KBM-7 (cell line): ENCODE measurements at places on chromosomes 1 and 21.
A peak's percentile ranks its signal among the peaks of the same experiment; 100 is the strongest.

DNA sequence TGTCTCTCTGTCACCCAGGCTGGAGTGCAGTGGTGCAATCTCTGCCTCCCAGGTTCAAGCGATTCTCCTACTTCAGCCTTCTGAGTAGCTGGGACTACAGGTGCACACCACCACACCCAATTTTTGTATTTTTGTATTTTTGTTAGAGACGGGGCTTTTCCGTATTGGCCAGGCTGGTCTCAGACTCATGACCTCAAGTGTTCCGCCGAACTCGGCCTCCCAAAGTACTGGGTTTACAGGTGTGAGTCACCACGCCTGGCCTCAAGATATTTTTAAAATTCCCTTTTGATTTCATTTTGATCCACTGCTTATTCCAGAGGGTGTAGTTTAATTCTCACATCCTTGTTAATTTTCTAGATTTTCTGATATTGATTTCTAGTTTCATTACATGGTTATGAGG, 3.8 kb downstream of the IFI44L start:
- no peak for DNase-seq

DNA sequence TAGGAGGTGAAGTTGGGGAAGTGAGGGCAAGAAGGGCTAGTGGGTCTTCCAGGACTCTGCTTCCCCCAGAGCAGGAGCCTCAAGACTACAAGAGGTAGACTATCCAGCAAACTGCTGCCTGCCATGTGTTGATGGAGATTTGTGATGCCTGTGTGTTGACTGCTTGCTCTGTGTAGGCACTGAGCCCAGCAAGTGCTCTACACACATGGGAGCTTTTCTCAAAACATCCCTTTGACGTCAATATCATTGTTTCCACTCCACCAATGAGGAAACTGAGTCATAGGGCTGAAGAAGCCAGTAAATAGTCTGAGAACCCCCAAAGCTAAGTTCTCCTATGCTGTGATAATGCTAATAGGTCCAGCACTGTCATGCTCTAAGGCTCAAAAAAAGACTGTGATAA, 207.2 kb upstream of the NFIA start:
- DNase-seq, result no peak

GRCh38 chr1:232305050-232305449, 324.9 kb downstream of the SIPA1L2 start:
- no peak for DNase-seq

GRCh38 chr1:76128096-76128495, 53.5 kb downstream of the ST6GALNAC3 start:
- DNase-seq, result no peak

DNA sequence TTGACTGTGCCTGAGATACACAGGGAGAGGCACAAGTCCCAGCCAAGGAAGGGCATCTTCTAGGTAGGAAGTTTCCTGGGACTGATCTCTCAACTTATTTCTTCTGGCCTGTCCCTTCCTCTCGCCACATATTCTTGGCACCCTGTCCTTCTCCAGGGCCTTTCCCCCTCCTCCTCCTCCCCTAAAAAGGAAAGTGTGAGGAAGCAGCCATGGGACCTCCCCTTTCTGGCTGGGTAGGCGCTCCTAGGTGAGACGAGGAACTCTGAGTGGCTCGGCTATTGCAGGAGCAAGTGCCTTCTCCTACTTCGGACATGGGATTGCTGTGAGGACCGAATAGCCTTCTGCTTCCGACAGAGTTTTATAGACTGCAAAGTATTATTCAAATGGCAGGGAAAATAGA, 15.5 kb upstream of the MTARC2 start:
- no peak for DNase-seq

DNA sequence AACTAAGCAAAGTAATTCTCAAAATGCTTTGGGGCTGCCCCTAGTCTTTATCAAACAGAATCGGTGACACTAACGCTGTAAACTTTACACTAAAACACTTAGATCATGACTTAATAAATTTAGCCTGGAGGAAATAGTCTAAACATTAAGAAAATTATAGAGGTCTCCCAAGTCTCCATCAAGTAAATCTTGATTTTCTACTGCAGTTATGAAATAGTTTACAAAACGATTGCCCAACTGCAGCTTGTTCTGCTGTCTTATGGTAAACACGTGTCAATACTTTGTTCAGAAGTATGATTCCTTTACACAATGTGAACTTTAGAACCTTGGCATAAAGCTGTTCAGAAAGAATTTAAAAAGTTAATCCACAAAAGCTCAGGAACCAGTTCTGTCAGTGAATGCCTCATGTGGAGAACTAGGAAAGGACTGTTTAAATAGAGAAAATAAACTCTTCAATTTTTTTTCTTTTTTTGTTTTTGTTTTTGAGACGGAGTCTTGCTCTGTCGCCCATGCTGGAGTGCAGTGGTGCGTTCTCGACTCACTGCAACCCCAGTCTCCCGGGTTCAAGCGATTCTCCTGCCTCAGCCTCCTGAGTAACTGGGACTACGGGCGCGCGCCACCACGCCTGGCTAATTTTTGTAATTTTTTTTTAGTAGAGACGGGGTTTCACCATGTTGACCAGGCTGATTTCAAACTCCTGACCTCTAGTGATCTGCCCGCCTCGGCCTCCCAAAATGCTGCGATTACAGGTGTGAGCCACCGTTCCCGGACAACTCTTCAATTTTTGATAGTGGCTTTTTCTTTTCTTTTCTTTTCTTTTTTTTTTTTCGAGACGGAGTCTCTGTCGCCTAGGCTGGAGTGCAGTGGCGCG, 1.6 kb downstream of the DDI2 start:
- peak; percentile 28 for DNase-seq

- DNase-seq, result peak; percentile 39
Measured at GRCh38 chr1:226627924-226628611, 79.5 kb downstream of the STUM start.

DNA sequence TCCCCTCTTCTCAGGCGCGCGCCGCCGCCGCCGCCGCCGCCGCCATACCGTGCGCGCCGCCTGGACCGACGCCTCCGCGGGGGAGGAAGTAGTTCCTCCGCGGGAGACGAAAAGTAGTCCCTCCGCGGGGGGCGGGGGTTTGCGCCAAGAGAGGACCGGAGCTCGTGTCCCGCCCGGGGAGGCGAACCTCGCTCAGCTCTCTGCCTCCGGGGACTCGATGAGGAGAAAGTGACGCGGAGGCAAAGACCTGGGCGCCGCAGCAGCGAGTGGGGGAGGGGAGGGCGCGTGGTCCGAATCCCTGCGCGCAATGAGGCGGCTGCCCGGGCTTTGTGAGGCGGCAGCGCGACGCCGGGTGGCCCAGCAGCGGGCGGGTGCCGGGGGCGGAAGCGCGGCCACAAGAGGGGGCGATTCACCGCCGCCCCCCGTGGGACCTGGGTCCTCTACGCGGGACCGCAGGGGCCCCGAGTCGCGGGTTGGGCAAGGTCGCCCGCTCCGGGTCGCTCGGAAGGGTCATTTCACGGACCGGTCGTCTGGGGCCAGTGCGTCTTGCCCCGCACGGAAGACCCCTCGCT, at the start of gene BRWD1:
TSS of gene BRWD1 (minus strand) at position 62 of the 572 bp plus-strand sequence. CDS start 141 bp downstream, outside the sequence.
- peak; percentile 86 for DNase-seq

DNA sequence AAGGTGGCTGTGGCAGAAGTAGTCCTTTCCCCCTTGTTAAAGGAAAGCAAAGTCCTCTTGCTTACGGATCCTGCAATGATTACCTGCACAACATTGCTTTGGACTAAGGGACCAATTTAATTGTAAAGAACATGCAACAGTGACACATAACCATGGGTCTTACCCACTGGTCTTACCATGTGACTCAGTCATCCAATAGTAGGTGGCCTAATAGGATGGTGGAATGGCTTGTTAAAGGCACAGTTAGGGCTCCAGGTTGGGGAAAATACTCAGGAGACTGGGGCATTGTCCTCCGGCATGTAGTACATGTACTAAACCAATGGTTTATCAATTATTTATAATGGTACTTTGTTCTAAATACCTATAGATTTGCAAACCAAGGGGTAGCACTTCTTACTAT, 2.1 kb upstream of the YIPF1 start:
- DNase-seq, result no peak

- DNase-seq, result no peak
Measured at GRCh38 chr1:231279683-231280082, 38.7 kb downstream of the GNPAT start.

GRCh38 chr1:206586501-206587445, 25.5 kb downstream of the EIF2D start:
- no peak for DNase-seq

DNA sequence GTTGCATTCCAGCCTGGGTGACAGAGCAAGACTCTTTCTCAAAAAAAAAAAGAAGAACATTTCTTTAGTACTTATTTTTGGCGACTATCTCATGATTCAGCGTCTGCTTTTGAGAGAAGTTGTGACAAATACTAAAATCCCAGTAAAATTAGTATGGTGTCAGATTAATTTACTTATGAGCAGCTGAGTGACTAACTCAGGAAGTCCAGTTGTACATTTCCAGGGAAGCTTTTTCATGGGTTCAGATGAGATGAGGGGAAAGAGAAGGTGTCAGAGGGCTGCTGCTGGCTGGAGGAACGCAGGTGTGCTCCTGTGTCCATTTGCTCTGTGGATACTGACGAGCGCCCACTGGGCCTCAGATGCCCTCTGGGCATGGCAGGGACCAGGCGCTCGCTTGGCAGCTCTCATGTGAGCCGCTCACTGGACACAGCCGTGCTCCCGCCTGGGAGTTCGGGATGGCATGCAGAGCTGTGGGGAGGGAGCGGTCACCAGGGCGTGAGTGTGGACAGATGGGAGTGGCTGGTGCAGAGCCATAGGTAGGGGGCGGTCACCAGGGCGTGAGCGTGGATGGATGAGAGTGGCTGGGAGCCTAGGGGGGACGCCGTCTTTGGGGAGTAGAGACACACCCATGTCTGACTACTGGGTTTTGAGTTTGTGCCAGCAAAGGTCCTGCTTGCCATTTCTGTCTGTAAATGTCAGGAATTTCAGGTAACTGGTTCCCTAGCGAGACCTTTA, 55.0 kb downstream of the ADARB1 start:
- no peak for DNase-seq

GRCh38 chr1:242187171-242187570, 188.3 kb upstream of the MAP1LC3C start:
- DNase-seq, result no peak

- DNase-seq, result no peak
Measured at GRCh38 chr1:8332806-8333205, 14.9 kb downstream of the SLC45A1 start.

DNA sequence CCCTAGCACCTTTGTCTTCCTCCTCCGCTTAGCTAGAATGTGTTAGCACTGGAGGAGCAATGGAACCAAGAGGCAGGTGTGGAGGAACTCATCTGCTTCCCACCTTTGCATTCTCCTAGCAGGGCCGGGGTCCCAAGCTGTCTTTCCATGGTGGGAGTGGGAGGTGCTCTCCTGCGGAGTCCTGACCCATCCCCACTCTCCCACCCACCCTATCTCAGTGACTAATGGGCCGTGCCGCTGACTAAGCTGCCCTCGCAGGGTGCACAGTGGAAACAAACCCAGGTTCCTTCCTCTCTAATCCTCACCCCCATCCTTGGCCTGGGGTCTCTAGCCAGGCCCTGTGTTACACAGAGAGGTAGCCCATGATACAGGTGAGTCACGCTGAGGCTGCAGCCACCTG, 177.5 kb downstream of the HIVEP3 start:
- DNase-seq, result no peak

- DNase-seq, result no peak
Measured at GRCh38 chr1:21570528-21570875, 61.3 kb downstream of the ALPL start.

DNA sequence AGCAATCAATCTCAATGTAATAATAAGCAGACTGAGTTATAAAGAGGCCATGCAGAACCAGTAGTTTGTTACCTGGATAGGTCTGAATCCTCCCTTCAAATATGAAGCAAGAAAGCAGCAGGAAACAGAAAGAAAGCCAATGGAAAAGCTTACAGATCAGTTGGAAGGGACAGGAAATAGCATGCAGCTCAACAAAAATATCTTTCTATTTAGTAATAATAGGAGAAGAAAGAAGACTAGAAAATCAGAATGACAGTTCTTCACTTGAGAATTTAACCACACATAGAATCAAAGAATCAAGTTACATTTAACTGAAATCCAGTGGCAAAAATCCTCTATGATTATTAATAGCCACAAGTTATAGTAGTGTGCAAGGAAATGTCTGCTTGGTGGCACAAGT, 194.4 kb downstream of the EIF4G3 start:
- DNase-seq, result no peak

GRCh38 chr1:220224611-220225124, 47.6 kb downstream of the RAB3GAP2 start:
- no peak for DNase-seq

DNA sequence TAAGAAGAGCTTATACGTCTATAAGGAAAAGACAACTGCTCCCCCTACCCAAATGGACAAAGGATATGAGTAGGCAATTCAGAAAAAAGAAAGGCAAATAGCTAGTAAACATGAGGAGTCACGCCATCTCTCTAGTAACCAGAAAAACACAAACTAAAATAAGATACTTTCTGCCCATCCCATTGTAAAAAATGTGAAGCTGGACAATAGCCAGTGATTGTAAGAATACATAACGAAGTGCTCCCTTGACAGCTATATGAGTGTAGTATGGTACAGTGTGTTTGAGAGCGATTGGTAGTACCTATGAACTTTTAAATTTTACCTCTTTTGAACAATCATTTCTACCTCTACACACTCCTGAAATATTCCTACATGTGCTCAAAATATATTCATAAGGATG, 7.5 kb upstream of the GJA8 start:
- DNase-seq, result no peak

DNA sequence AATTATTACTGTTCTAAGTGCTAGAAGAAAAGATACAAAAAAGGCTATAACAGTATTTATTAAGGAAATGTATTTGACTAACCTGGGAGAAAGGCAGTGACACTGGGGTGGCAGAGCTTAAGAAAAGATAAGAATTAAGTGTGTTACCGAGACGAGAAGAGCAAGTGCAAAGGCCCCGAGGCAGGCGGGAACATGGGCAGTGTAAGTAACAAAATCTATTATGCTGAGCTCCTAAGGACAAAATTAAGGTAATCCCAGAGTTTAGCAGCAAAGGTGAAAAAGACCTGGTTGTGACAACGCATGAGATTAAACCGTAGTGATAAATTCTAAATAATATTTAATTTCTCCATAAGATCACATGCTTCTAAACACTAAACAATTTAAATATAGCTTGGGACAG, 167.6 kb downstream of the RERE start:
- no peak for DNase-seq

DNA sequence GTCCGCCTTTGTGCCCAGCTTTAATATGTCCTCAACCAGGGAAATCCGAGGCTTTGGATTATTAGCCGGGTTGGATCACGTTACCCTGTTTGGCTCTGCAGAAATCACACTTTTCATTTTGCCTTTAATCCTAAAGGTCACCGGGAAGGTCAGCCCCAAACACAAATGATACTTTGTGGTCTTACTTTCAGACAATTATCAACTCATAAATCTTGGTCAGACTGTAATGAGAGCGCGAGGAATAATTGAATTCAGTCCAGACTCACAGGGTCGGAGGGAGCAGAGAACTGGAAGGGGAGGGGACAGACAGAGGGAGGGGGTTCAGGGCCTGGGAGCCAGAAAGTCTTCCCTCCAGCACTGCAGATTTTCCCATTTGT, 91.7 kb upstream of the NFIA start:
- no peak for DNase-seq

DNA sequence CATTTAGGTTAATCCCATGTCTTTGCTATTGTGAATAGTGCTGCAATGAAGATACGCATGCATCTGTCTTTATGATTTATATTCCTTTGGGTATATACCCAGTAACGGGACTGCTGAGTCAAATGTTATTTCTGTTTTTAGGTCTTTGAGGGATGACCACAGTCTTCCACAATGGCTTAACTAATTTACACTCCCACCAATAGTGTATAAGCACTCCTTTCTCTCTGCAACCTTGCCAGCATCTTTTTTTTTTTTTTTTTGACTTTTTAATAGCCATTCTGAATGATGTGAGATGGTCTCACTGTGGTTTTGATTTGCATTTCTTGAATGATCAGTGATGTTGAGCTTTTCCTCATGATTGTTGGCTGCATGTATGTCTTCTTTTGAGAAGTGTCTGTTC, 33.5 kb downstream of the ASH1L start:
- no peak for DNase-seq
